ENCODE measurements at places on chromosomes 1 and 21. TPM values are rescaled to one million over a fixed set of nuclear protein-coding genes. Genes with fewer than 3 reads are reported as not detected.

DNA sequence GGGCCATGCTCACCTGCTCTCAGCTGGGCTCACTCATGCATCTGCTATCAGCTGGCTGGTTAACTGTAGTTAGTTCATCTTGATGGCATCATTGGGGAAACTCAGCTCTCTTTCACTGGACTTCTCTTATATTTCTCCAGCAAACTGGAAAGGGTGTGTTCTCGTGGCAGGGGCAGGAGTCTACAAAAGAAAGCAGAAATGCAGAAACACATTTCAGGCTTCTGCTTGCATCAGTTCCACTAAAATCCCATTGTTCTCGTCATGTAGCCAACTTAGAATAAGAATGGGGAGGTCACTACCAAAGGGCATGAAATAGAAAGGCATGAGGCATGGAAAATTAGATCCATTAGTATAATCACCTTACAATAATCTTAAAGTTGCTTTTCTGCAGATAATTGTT is 207.3 kb downstream of the NRIP1 start:
- DNase-seq, result no peak
- no peaks in the 10 kb centered on the region for H3K4me1 ChIP-seq
- H3K27me3 ChIP-seq, result no peaks in the 10 kb centered on the region
- no peak overlapping the region for H3K27ac ChIP-seq
- no peak overlapping the region for H3K4me3 ChIP-seq

DNA sequence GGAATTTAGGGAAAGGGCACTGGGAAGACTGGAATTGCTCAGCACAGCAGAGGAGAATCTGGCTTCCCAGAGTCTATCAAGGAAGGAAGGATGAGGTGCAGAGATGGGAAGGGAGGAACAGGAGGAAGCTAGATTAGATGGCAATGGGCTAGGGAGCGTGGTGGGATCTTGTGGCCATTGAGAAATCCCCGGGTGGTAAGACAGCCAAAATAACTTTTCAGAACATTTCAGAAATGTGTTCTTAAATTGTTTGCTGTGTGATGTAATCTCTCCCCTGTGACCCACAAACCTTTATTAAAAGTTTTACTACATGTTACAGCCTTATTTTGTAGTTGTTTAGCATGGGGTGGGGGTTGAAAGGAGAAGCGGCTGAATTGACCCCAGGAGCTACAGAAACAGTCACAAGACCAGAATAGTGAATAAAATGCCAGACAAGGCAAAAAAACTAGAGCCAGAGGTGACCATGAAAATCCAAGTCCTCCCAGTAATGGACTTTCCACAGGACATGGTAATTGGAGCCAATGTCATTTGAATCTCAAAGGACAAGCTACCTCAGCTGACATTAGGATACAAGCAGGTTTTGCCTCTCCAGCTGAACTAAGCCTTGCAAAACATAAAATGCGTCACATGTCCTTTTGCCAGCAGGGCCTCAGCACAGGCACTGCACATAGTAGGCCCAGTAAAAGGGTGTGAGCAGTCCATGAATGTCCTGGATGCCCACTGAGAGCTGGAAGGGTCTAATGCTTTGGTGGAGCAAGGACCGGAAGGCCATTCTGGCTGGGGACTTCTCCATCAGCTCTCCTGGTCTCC is 980 bp upstream of the AHCYL1 start:
- DNase-seq, result no peak
- H3K4me1 ChIP-seq, result peaks cover 28% of the 10 kb centered on the region
- no peak overlapping the region for H3K4me3 ChIP-seq
- H3K27ac ChIP-seq, result no peak overlapping the region

PDZK1IP1 gene
- not detected for polyA plus RNA-seq

GRCh38 chr1:219924342-219924741 is 4.0 kb downstream of the SLC30A10 start:
- H3K4me3 ChIP-seq, result no peak overlapping the region
- DNase-seq, result no peak
- H3K36me3 ChIP-seq, result no peaks in the 10 kb centered on the region
- H3K27ac ChIP-seq, result no peak overlapping the region
- H3K27me3 ChIP-seq, result peaks cover 14% of the 10 kb centered on the region

GRCh38 chr1:30853350-30853749 is 55.2 kb downstream of the SDC3 start:
- 0 out of 2 replicates have a peak, but pooled peaks cover 1% of the 10 kb centered on the region for H3K4me1 ChIP-seq
- no peaks in the 10 kb centered on the region for H3K36me3 ChIP-seq
- no peak for DNase-seq
- no peaks in the 10 kb centered on the region for H3K27me3 ChIP-seq
- no peak overlapping the region for H3K27ac ChIP-seq

DNA sequence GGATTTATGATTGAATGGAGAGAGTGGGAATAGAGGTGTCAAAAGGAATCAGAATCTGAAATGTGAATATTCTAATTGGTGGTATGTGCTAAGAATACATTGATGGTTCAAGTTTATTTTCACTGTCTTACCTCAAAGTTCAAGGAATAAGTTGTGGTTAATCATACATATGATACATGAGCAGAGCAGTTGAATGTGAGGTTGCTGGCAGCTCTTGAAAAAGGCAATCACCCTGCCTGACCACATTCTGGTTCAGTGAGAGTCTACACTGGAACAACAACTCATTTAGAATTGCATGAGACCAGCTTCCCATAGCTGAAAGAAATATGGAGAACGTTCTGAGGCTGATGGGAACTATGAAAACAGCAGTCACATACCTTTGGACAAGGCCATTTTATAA is 68.3 kb upstream of the ARHGAP29 start:
- DNase-seq, result no peak
- H3K4me1 ChIP-seq, result no peaks in the 10 kb centered on the region
- H3K27me3 ChIP-seq, result no peaks in the 10 kb centered on the region
- H3K27ac ChIP-seq, result no peak overlapping the region

DNA sequence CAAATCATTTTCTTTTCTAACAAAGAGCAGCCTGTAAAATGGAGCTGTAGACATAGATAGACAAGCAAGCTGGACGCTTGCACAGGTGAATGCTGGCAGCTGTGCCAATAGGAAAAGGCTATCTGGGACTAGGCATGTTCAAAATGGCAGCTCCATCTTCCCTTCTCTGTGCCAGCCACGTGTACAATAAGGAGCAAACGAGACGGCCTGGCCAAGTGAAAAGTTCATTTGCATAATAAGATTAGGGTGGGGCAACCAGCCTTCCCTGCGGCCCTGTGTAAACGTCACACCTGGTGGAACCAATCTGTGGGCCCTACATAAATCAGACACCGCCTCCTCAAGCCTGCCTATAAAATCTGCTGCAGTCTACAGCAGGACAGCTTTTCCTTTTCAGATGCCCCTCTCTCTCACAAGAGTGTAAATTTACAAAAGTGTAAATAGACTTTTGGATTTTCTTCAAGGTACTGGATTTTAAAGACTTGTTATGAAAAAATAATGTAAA is 16.6 kb upstream of the EDEM3 start:
- no peak overlapping the region for H3K4me3 ChIP-seq
- no peak for DNase-seq
- no peaks in the 10 kb centered on the region for H3K36me3 ChIP-seq
- H3K4me1 ChIP-seq, result peaks cover 5% of the 10 kb centered on the region
- H3K27ac ChIP-seq, result no peak overlapping the region

TTC4 gene
- 17.9 TPM for polyA plus RNA-seq

DNA sequence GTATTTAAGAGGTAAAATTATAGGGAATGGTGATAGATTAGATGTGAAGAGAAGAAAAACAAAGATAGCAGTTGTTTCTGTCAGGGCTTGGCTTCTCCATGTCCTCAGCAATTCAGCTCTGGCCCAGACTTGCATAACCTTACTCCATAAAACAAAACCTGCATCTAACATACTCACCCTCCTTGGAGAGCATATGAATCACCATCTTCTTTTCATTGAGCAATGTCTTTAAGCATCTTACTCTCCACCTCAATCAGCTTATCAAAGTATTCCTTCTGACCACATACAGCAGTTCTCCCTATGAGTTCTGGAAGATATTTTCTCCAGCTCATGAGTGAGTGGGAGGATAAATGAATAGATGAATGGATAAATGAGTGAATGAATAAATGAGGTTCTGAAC is 49.0 kb downstream of the RAB3B start:
- H3K4me1 ChIP-seq, result peaks cover 5% of the 10 kb centered on the region
- peaks cover 50% of the 10 kb centered on the region for H3K36me3 ChIP-seq
- no peak overlapping the region for H3K4me3 ChIP-seq
- no peak overlapping the region for H3K27ac ChIP-seq
- no peaks in the 10 kb centered on the region for H3K27me3 ChIP-seq

DNA sequence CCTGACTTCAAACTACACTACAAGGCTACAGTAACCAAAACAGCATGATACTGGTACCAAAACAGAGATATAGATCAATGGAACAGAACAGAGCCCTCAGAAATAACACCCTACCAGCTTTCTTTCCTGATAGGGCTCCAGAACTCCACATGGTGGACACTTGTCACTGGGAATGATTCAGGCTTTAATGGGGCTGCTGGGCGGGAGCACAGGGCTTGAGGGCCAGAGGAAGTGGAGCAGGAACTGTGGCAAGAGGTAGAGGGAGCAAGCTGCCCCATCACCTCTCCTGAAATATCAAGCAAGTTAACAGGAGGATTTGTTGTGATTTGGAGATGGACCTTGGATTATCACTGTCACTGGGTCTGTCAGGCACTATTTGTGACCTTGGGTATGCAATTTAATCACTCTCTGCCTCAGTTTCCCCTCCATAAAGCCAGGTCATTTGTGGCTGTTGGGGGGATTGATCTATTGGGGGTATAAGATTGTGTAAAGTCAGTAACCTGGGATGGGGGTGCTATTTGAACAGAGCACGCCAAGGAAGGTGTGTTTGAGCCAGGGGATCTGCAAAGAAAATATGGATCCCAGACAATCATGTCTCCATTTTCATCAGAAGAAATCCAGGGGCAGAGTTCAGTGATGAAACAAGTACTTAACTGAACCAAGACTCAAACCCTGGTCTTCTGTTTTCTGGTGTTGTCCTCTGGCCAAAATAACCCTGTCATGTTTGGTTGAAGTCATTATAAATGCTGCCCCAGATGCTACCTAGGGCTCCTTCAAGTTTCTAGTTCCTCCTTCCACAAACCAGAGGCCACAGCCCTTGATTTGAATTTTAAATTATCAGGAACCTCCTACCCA is 25.2 kb downstream of the ETS2 start:
- peaks cover 3% of the 10 kb centered on the region for H3K4me1 ChIP-seq

C1orf56 gene
- polyA plus RNA-seq, result 3.0 TPM

DNA sequence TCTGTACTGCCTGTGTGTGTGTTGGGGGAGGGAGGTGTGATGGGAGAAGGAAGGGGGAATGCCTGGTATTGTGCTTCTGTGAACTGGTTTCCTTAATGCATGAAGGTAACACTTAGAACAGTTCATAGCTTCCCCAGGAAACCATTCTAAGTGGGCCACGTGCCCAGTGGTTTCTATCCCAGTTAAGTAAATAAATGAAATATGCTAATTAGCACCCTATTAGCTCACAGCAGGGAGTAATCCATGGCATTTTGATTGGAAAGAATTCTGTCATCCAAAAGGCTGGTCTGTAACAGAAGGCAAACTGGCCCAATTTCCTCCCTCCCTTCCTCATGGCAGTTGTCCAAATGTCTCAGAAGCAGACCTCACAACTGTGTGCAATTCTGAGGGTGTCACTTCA is 199.3 kb downstream of the TTLL7 start:
- DNase-seq, result no peak
- no peaks in the 10 kb centered on the region for H3K27me3 ChIP-seq
- peaks cover 8% of the 10 kb centered on the region for H3K4me1 ChIP-seq
- H3K36me3 ChIP-seq, result no peaks in the 10 kb centered on the region
- H3K27ac ChIP-seq, result no peak overlapping the region

DNA sequence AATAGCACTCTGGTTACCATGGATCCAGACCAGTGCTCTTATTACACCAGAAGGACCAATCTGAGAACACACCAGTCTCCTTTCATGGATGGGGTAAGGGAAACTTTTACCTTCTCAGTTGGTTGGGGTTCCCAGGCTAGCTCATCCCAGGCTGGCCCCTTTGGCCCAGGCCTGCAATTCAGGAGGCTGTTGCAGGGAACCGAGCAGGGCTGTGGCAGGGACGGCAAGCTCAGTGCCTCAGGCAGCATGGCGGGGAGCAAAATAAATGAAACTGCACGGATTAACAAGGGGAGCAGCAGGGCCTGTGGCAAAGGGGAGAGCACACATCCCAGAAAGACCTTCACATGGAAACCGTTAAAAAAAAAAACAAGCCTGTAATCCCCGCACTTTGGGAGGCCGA is 57.0 kb downstream of the DMRTB1 start:
- no peak overlapping the region for H3K4me3 ChIP-seq
- peaks cover 72% of the 10 kb centered on the region for H3K4me1 ChIP-seq
- no peak overlapping the region for H3K27ac ChIP-seq
- no peaks in the 10 kb centered on the region for H3K36me3 ChIP-seq

DNA sequence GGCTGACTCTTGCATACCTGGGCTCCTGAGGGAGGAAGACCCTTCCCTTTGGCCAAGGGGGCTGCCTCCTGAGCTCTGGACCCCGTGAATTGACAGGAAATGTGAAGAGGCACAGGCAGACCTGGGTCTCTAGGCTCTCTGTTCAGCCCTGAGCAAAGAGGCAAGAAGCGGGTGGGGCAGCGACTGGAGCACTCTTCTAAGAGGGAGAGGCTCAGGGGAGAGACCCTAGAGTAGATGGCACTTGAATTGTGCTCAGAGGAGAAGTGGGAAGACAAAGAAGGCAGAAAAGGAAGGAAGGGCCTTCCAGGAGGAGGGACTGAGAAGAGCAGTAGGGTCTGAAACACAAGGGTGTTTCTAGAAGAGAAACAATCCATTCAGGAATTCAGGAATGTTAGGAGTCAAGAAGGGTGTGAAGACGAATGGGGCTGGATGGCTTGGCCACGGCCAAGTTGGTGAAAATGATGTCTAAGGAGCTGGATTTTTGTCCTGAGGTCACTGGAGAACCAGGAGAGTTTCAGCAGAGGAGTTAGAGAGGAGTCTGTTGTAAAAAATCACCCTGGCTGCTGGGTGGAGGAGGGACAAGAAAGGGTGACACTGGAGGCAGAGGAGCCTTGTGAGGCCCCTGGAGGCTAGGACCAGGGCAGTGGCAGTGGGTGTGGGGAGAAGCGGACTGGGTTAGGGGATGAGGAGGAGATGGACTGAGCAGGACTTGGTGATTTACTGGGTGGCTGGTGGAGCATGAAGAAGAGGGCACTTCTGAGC is 5.3 kb downstream of the TIE1 start:
- H3K4me3 ChIP-seq, result no peak overlapping the region
- H3K4me1 ChIP-seq, result no peaks in the 10 kb centered on the region
- H3K36me3 ChIP-seq, result no peaks in the 10 kb centered on the region

Data from SK-N-SH (cell line).